Inflammatory macrophage (primary cell): ENCODE measurements at places on chromosomes 2 and 18.

GRCh38 chr18:48868468-48869466 is 82.0 kb downstream of the SMAD7 start:
- DNase-seq: peak; percentile 98

DNA sequence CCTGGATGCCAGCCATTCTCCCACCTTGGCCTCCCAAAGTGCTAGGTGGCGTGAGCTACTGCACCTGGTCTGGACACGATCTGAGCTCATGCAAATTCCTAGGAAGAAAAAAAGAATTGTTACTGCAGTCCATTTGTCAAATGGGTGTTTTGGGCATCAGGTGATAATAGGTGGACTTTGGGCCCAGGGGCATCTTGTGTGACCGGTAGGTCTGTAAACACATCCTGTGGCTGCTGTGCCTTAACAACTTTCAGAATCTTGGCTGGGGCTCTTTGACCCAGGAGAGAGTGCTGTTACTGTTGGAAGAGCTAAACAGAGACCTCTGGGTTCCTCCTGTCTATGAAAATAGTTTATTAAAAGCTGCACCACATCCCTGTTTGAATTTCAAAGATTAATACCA is 34.9 kb upstream of the TFCP2L1 start:
- no peak for DNase-seq

- no peak for DNase-seq
These were observed 105.5 kb upstream of the CELF4 start for GRCh38 chr18:37671119-37671518.

GRCh38 chr2:62573137-62573731 is 67.2 kb upstream of the TMEM17 start:
- no peak for DNase-seq

- peak; percentile 4 for DNase-seq
These were observed 1.0 kb downstream of the ZDBF2 start for GRCh38 chr2:206275312-206276055.

- no peak for DNase-seq
These were observed 146.1 kb downstream of the NCK2 start for GRCh38 chr2:105890856-105891255.

GRCh38 chr2:160453111-160453820 is 40.3 kb downstream of the RBMS1 start:
- DNase-seq: no peak

- DNase-seq: no peak
These were observed 66.0 kb upstream of the PMAIP1 start for GRCh38 chr18:59833785-59834184.

- no peak for DNase-seq
These were observed 19.3 kb downstream of the GPR55 start for GRCh38 chr2:230905448-230906421.

DNA sequence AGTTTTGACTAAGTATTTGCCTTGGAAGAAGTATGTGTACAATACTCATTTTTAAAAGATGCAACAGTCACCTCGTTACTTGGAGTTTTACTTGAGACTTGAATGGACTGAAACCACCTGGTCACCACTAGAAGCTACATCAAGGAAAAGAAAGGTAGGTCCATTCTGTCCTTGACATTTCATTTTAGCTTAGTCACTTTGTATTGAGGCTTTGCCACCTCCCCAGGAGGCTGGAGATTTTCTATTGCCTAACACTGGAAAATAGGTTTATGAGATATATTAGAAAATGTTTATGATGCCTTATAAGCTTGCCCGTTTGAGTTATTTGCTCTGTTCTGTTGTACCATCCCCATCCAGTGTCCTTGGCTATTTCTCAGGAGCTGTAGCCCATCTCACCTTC is 107.9 kb upstream of the ETAA1 start:
- no peak for DNase-seq

- no peak for DNase-seq
These were observed 26.2 kb downstream of the NAB1 start for GRCh38 chr2:190674966-190675650.

GRCh38 chr18:59065684-59066083 is 74.0 kb upstream of the SEC11C start:
- DNase-seq: no peak

GRCh38 chr2:205407984-205408383 is 274.3 kb upstream of the NRP2 start:
- no peak for DNase-seq

DNA sequence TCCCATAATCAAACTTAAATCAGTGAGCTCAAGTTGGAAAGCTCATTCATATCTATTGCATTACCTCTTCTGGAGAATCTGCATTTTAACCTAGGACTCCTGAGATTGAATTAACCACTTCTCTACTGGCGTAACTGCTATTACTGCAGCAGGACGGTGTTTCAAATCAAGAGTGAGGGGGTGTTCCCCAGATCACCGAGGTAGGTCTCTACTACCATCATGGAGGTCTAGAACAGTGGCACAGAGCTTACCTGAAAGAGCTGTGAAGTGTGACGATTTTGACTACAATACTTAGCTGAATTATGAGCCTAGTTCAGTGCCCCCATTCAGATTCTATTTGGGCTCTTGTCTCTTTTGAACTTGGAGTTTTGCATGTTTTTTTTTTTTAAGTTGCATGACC is 119.5 kb downstream of the POLE4 start:
- DNase-seq: no peak

- DNase-seq: no peak
These were observed 108.3 kb upstream of the MAP3K20 start for GRCh38 chr2:172967036-172967982.

- peak; percentile 91 for DNase-seq
These were observed 45.2 kb downstream of the ACVR1 start for GRCh38 chr2:157830696-157831570.

DNA sequence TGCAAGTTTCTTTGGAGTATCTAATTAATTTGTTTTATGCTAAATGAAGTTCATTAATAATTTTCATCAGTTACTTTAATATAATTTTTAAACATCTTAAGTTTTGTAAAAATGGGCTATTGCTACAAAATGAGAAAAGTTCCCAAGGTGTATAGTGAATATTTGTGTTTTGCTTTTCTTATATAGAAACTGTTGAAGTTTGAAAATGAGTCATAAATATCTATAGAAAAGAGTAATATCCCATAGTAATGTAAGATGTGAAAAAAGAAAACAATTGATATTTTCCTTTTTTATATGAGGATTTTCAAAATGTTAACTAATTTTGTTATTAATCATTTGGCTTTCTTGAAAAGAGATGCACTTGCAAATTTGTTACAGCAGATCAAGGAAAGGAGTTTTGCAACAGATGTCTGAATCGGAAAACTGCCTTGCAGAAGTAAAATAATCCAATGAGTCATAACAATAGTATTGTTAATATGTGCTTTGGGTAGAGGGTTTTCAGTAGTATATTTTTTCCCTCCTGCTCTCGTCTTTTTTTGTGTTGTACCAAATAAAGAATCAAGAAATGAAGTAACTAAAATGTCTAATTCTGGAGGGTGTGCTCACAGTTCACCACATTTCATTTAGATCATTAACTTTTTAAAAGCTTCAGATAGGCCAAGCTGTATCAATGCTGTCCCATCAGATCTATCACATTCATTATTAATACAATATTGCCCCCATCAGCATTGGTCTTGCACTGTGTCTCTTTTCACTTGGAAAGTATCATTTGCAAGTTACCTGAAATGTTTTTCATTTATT is 15.5 kb downstream of the DUSP19 start:
- DNase-seq: no peak

DNA sequence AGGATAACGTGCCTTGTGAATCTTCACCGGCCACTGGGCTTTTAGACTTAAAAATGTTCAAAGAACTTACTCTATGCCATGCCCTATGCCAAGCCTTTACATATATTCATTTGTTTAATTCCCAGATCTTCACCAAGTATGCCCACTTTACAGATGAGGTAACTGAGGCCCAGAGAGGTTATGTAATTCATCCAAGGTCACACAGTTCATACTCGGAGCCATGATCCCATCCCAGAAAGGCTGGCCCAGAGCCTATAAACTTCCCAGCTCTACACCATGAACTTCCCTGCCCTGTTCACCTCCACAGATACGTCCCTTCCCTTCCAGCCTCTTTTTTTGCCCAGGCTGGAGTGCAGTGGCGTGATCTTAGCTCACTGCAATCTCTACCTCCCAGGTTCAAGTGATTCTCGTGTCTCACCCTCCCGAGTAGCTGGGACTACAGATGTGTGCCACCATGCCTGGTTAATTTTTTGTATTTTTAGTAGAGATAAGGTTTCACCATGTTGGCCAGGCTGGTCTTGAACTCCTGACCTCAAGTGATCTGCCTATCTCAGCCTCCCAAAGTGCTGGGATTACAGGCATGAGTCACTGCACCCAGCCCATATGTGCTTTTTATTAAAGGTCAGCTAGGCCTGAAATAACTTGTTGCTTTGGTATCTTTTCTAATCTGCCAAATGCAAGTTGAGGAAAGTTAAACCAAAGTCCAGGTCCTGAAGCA is 44.1 kb downstream of the MTHFD2 start:
- no peak for DNase-seq

- DNase-seq: peak; percentile 91
These were observed 3.3 kb upstream of the GPBAR1 start for GRCh38 chr2:218257390-218257981.

- DNase-seq: peak; percentile 67
These were observed 4.2 kb upstream of the SP100 start for GRCh38 chr2:230411570-230412370.

DNA sequence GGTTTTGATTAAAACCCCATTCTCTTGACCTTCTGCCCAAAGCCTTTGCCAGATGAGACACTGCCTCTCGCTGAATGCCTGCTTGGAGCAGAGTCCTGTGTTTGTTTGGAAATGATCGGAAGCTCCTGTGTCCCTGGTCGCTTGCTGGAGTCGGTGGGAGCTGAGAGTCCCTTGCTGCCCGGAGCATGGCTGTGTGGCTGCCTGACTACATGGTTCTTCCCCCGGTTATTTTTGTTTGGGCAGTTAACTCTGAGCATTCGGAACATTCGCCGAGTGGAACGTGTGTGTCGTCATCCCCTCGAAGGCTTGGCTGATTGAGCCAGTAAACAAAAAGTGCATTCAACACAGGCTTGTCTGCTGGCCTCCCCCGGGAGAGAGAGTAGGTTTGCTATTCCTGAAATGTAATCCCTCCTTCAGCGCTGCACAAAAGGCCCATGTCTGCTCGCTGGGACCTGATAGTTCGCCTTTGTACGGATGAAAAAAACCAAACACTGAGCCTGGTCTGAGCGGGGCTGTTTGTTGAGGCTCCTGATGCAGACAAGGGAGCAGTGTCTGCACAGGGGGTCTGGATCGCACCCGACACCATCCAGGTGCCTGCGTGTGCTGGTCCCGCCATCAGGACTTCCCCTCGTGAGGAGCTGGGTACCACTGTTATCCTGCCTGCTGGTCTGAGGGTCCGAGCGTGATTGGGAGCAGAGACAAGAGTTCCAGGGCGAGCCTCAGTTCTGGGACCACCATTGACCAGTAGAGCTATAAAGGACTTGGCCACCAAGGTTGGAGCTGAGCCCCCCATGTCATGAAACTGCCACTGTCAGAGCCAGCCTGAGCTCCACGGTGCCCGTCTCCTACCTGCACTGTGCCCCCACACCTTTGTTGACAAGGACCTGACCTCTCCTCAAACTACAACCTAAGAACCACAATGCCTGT is 83.8 kb downstream of the AGAP1 start:
- DNase-seq: no peak

GRCh38 chr2:171266102-171266501 is 105.4 kb upstream of the TLK1 start:
- DNase-seq: no peak

DNA sequence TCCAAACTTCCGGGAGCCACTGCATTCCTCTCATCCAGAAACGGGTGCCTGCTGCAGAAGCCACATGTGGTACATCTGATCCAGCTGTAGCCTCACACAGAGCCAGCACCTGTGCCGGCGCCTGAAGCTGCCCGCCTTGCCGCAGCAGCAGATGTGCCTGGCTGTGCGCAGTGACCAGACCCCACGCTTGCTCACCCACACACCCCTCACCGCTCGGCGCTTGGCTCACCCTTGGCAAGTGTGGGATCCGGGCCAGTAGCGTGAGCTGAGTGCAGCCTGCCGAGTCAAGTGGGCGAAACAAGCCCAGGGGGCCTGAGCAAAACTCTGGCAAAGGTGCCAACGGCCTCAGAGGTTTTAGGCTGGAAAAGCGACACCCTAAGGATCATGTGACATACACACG is 220.1 kb upstream of the TMEFF2 start:
- no peak for DNase-seq

DNA sequence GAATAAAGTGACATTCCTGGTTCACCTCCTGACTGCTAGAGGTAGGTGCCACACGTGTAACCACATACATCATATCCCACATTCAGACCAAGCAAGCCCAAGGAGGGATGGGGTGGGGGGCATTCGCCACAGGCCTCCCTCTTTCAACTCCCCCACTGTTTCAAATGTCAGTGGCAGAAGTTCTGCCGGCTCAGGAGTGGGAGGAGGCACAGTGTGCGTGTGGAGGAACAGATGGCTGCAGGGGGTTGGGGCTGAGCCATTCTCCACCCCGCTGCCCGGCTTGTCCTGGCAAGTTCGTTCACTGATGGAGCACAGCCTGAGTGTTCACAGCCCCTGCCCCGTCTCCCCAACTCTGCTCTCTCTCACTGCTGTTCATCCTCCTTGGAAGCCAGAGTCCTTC is 75.4 kb upstream of the TANC1 start:
- no peak for DNase-seq

DNA sequence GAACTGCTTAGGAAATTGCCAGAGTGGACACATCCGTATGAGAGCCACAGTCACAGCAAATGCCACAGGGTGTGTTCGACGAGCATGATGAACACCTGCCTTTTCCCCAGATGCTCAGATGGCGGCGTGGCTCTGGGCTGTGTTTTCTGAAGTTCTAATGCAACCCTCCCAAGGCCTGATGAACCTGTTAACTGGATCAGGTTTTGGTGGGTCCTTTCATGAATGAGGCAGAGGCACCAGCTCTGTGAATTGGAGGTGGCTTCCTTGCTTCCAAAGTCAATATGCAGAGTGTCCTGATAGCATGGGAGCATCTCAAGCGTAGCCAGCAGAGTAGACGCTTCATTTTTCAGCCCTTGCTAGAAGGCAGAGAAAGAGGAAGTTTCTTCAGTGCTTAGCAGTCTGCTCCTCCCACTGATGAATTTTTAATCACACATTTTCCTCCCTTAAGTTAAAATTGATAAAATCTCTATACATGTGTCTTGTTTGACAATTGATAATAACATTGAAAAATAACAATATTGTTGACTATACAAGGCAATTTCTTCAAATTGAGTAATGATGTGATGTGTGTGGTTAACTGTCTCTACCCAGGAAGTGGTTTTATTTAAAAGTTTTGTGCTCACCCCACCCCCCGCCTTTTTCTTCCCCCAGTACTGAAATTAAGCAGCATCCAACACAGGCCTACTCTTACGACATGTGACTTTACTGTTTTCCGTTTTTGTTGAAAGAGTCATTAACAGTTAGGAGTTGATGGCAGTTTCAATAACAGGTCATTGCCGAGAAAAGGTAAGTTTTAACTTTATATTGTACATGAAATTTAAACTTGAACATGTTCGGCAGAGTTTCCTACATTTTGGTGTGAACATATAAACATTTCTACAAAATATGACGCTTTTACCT is at the start of gene ARHGAP15:
Gene ARHGAP15, plus strand, starts transcription at position 739 of the 900 bp plus-strand sequence.
- peak; percentile 76 for DNase-seq

DNA sequence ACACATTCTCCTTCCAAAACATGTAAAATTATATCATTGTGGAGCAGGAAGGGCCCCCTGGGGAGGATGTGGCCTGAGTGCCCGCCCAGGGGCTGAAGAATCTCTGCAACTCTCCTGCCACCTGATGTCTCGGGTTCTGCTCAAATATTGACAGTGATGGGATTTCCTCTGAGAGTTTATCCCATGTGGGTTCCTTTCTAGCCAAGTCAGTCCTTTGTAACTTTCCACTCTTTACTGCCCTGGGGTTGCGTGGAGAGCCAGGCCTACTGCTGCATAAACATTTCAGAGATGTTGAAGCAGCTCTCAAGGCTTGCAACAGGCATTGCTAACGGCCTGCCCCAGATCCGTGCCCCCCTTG is 4.0 kb upstream of the RAB17 start:
- DNase-seq: no peak
